HEK293T (cell line): ENCODE measurements at places on chromosomes 6 and 20.

GRCh38 chr20:32796383-32796948 lies 23.3 kb upstream of the MAPRE1 start:
- DNase-seq, result no peak

DNA sequence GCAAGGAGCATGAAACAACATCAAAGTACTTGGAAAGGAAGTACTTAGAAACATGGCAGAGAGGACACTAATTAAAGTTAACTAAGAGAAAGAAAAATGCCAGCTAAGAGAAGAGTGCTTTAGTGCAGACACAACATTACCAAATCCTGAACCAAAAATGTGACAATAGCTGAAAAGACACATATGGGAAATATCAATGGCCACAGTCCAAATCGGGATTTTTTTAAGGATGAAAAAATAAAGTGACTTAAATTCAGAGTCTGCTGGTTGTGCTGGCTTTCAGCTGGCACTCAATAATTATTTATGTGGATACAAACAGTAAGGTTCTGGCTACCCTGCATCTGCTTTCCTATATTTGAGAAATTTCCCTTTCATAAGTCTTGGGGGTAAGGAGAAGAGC lies 12.6 kb upstream of the DST start:
- no peak for DNase-seq

GRCh38 chr6:137746264-137746663 lies 120.8 kb upstream of the TNFAIP3 start:
- DNase-seq, result no peak

DNA sequence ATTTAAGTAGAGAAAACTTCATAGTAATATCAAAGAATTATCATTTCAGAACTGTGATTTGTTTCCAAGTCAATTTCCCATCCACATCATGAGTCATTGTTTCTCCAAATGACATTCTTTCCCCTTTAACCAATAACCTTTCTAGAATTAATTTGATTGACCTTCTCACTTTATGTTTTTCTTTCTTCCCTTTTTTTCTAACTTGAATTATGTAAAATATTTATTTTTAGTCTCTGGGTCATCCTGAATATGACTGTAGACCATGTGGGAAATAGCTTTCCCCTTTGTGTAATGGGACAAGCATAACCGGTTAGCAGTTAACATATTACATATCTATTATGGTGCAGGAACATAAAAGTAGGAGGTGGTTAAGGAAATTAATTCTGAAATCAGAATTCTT lies 291.1 kb downstream of the GJA1 start:
- no peak for DNase-seq

DNA sequence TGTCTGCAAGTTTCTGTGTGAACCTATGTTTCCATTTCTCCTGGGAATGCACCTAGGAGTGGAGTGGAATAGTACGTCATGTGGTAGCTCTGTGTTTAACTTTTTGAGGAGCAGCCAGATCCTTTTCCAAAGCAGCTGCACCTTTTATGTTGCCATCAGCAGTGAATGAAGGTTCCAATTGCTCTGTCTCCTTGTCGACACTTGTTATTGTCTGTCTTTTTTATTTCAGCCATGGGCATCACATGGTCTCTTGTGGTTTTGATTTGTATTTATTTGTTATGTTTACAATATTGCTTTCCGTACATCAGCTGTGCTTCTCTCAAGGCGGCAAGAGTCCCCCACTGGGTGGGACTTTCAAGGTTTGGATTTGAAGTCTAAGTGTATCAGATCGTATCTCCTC lies 33.9 kb upstream of the STX16 start:
- no peak for DNase-seq

- no peak for DNase-seq
Observed at GRCh38 chr6:13354331-13355042, 26.1 kb upstream of the TBC1D7 start.

GRCh38 chr6:13913226-13914001 lies 11.3 kb upstream of the RNF182 start:
- DNase-seq, result no peak

DNA sequence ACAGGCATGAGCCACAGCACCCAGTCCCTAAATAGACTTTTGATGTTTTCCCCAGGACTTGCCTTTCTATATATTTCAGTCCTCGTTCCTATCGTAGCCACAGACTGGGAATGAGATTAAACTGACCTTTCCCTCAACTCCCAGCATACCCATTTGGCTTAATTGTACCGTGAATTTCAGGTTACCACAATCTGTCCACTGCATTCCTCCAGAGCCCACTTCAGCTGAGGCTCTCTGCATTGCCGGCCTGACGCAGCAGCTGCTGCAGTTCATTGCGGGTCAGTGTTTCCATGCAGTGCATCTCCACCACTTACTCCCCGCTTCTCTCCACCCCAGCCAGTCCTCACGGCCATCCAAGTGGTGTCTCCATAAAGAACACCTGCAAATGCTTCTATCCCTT lies 103.1 kb upstream of the RIN2 start:
- DNase-seq, result no peak

DNA sequence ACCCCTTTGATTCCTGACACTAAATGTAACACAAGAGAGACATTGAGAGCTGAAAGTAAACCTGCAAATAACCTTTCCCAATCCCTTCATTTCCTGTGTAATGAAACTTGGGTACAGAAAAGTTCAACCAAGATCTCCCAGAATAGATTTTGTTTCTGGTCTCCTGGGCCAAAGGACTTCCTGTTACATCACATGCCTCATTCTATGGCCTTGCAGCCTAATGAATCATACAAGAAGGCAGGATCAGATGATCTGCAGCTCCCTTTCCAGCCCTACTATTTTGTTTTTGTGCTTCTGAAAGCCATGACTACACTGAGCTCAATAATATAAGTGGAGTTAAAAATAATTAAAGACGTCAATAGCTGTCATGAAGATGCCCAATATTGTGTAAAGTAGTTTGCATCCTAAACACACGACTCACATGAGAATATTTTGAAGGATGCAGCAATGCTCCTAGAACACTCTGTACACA lies 73.4 kb upstream of the NOX3 start:
- no peak for DNase-seq

DNA sequence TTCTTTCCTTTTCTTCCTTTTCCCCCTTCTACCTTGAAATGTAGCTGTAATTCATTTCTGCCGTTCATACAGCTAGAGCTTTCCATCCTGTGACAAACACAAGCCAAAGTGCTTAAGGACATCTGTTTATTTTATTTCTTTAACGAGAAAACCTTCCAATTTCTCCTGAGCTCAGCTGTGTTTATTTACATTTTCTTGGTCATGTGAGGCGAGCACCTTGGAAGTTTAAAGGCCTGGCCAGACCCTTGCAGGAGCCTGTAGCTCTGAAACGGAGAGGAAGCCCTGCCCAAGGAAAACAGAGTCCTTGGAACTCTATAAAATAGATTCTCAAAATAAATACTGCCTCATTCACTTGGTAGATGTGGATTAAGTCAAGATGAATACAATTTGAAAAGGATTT lies 223.1 kb downstream of the EYA2 start:
- no peak for DNase-seq

DNA sequence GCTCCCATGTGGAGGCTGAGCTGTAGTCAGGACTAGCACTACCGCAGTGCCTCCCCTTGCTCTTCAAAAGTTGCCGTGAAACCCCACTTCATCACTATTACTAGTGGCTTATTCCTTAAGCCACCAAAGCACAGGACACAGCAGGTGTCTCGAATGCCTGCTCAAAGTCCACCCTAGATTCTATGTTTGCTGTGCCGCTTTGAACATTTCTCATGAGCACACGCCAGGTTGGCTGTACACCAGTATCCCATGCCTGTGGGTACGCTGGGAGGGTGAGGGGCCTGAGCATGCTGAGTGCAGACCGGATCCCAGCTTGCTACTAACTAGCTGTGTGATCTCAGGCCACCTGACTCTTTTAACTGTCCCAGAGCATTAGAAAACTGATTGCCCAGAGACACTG lies 335.8 kb upstream of the QKI start:
- no peak for DNase-seq

DNA sequence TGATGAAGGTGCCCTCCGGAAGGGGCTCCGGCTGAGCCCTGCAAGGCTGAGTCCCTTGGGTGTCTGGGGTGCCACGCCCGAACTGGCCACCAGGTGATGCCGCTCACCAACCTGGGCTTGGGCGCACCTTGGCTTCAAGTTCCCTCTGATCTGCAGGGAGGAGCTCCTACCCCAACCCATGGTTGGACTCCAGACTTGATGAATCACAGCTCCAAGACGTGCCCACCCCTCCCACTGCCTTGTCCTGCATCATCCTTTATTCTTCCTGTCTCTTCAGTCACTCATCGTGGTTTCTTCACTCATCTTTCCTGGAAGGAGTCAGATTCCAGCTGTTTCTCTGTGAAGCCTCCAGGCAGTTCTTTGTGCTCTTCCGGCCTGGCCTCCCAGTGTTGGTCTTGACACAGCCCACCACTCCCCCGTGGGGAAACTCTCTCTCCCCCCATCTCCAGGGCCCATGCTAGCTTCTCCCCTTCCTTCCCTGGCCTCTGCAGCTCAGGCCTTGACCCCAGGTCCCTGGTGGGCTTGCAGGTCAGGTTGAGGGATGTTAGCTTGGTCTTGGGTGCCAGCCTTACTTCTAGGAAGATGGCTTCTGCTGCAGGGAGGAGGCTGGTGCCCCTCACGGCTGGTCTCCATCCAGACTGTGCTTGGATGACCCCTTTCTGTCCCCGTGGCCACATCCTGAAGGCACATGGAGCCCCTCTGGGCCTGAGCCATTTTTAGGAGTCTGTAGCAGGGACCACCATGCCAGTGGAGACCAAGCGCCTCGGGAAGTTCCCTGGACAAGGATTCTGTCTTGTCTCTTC lies 2.6 kb upstream of the ZBP1 start:
- peak; percentile 71 for DNase-seq

DNA sequence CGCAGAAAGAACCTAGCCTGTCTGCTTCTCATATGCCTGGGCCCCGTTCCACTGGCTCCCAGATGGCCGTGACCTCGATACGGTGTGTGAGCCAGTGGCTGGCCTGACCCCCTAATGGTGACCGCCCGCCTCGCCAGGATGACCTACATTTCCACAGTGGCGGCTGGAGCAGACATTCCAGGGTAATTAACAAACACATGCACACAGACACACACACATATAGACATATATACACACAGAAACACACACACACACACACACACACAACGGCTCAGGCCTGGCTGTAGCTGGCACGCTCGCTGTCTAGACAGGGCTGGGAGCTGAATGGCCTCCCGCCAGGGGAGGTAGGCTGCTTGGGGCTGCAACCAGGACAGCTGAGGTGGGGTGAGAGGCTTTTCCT lies 227.1 kb downstream of the ANKRD60 start:
- no peak for DNase-seq

DNA sequence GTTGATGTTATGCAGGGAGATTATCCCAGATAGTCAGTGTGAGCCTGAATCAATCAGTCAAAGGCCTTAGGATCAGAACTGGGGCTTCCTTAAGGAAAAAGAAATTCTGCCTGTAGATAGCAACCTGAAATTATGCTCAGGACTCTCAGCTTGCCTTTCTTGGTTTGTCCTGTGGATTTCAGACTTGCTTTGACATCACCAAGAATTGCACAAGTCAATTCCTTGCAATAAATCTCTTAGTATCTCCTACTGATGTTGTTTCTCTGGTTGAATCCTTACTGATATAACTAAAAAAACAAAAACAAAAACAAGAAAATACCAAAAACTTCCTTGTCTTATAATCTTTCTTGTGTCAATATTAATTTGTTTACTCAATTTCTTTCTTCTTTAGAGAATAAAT lies 258.9 kb upstream of the TCF21 start:
- no peak for DNase-seq

DNA sequence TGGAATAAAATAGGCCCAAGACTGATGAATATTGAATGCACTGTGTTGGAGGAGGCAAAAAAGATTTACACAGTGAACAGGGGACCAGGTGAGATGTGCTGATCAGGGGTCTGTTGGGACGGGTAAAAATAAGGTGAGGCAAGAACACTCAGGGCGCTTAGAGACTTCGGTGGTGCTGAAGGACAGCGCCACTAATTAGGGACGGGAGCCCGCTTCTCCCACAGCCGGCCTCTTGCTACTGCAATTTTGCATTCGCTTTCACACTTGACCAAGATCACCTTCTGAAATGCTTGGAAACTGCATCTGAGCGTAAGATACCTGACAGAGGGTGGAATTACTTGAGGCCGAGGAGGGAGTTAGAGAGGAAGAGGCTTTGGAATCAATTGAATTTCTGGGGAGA lies 7.3 kb downstream of the TFAP2D start:
- DNase-seq, result peak; percentile 33

GRCh38 chr6:92446052-92446451 lies 973.3 kb downstream of the EPHA7 start:
- DNase-seq, result no peak

GRCh38 chr20:20666359-20666758 lies 46.1 kb downstream of the RALGAPA2 start:
- DNase-seq, result no peak

DNA sequence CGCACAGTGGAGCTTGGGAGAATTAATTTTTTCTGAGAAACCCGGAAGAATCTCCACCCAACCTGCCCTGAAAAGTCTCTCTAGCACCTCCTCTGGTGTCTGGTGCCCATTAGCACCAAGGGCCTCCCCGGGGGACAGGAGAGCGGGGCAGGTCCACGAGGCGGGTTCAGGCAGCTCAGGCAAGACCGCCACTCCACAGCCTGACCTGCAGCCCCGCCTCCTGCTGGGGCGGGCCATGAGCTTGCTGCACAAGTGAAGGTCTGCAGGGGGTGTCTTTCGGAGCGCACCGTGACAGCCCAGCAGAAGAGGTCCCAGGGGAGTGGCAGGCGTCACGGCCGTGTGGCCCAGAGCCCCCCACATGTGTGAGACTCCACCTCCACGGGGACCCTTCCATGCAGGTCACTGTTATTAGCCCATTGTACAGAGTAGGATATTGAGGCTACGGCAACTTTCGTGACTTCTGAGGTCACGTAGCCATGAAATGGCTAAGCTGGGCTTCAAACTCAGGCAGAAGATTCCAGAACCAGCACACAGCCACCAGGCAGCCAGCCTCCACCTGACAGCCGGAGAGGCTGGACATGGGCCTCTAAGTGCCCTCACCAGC lies 63.9 kb upstream of the SLCO4A1 start:
- DNase-seq, result no peak

DNA sequence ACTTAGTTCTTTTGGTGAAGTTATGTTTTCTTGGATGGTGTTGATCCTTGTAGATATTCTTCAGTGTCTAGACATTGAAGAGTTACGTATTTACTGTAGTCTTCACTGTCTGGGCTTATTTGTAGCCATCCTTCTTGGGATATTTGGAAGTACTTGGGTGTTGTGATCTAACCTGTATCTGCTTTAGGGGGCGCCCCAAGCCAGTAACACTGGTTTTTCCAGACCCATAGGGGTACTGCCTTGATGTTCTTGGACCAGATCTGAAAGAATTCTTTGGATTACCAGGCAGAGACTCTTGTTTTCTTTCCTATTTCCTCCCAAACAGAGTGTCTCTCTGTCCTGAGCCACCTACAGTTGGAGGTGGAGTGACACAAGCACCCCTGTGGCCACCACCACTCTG lies 309.1 kb upstream of the IMPG1 start:
- no peak for DNase-seq

- no peak for DNase-seq
Observed at GRCh38 chr6:136445063-136445462, 105.2 kb downstream of the MAP7 start.
